ENCODE measurements at places on chromosomes 5 and 9.

GRCh38 chr5:141343242-141343952, at the start of gene PCDHGA3:
Gene PCDHGA3, plus strand, starts transcription at chr5:141343829. Its CDS starts 205 bp downstream, at chr5:141344034.
- no peak for DNase-seq

- no peak for DNase-seq
Measured at GRCh38 chr5:14321936-14322335, 178.8 kb downstream of the TRIO start.

GRCh38 chr5:73901455-73901854, 275.5 kb downstream of the ARHGEF28 start:
- no peak for DNase-seq

- no peak for DNase-seq
Measured at GRCh38 chr9:81565144-81565543, 124.2 kb downstream of the TLE1 start.

DNA sequence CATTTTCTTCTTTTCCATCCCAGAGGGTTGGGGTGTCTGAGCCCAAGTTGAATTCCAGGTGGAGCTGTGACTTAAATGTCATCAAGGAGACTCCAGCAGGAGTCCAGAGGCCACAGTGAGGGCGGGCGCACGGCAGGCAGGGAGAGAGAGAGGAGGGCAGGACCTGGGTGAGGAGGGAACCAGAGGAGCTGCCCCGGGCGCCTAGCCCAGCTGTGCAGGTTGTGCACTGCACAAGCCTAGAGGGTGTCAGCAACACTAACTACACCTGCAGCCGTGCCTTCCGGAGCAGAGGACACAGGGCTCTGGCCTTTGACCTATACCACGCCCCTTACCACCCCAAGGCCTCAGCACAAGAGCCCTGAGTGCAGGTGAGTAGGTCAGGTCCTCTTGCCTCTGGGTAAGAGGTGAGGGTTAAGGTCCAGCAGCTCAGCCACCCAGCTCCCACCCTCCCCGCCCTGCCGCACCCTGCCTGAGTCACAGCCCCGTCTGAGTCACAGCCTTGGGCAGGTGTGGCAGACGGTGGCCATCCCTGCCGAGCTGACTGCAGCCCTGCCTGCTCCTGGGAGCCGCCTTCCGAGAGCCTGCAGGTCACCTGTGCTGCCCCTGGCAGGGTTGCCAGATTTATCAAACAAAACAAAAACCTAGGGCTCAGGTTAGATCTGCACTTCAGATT, 6.4 kb upstream of the AGPAT2 start:
- no peak for DNase-seq

DNA sequence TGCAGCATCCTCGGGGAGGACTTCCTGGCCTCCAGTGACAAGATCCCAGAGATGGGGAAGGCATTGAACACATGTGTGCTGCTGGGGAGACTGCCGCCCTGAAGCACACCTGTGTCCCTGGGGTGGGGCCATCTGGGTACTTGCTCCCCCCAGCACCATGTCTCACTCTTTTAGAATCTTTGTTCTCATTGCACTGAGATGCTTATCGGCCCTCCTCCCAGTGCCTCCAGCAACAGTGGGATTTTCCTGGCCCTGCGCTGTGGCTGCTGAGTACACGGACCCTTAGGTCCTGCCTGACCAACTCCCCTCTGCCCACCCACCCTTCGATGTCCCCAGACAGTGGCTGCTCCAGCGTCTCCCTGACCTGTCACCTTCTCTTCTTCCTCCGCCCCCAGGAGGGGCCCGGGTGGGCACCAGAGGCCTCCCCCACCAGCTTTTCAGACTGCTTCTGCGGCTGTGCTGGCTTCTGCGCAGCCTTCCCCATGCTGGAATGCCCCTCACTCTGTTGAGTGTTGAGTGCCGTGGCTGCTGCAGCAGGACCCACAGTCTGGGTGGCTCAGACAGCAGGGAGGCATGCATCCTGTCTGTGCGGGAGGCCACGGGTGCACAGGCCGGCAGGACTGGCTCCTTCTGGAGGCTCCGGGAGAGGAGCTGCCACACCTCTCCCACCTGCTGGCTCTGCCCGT, 145.9 kb upstream of the IRX2 start:
- DNase-seq, result no peak

GRCh38 chr9:134273647-134274046, 52.6 kb upstream of the RXRA start:
- no peak for DNase-seq

GRCh38 chr5:144183254-144183889, 12.7 kb downstream of the KCTD16 start:
- peak; percentile 43 for DNase-seq

- no peak for DNase-seq
Measured at GRCh38 chr9:134349936-134350335, 23.7 kb downstream of the RXRA start.

DNA sequence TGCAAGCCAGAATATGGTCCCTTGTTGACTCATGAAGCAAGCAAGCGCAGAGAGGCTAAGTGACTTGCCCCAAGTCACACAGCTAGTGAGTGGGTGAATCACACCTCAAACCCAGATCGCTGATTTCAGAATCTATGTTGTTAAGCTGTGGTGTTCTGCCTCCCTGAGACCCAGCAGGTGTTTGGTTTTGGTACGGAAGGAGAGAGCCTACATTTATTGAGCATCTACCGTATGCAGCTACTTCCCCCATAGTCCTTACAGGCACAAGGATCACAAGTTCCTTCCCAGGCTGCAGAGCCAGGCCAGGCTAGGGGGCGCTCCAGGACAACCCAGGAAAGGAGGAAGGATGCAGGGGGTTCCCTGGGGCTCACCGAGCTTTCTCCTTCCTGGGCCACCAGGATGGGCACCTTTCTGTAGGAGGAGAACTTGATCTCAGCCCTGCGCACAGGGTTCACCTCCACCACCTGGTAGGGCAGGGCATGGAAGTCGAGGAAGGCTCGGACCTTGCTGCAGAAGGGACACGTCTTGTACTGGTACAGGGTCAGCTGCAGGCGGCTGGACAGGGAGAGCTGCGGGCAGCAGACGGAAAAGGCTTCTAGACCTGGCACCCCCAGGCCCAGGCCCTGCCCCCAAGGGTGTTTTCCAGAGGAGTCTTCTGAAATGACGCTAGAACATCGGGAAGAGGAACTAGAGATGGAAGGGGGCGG, 2.5 kb downstream of the PTGES2 start:
- DNase-seq, result peak; percentile 71

DNA sequence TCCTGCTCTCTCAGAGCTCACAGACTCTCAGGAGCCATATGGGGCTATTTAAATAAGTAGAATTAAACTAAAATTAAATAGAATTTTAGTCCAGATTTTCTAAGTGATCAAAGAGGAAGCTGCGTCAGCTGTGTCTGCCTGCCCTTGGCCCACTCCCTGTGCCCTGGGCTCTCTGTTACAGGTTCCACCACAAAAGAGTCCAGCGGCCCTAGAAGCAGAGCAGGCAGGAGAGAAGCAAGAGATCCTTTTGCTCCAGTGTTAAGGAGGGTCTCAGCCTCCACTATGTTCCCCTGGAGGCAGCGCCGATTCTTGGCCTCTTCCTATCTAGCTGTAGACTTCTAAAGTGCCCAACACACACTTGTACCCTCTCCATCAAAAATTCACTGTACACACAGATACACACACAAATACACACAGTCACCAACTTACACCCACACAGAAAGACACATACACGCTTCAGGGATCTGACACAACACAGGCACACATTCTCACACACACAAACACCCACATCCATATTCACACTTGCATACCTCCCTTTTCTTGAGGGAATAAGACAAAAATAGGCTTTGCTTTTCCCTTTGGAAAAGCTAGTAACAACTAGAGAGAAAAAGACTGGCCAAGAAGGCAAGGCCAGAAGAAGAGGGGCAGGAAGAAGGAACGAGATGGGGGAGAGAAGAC, 5.5 kb upstream of the TNIP1 start:
- DNase-seq, result no peak

DNA sequence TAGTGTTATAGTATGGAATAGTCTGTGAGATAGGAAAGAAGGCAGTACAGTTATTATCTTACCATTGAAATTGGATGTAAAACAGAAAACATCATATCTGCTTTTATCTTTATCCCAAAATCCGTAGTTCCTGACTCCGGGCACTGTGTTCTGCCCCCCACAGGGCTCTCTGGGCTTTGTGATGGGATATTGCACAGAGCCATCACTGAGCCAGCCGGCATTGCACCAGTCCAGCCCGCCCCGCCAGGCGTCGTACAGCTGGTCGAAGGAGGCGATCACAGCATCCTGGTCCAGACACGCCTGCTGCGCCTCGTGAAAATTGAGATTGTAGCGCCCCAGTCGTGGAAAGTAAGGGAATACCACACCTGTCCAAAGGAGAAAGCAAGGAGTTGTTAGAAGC, 76.4 kb downstream of the HAPLN1 start:
- no peak for DNase-seq

DNA sequence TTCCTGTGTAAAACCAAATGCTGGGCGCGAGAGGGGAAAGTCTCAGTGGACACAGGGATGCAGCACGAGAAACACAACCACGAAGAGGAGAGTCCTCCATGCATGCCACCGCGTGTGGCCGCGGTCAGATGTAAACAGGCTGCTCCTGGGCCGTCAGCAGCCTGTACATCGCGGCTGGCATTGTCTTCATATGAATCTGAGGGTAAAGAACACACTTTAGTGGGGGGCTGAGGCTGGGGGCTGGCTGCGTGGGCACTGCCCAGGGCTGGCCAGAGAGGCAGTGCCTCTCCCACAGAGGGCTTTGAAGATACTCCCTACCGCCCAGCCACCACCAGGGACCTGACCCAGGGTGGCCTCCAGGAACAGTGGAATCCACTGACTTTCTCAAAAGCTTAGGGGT, 106.2 kb downstream of the ENTREP1 start:
- DNase-seq, result no peak

- DNase-seq, result no peak
Measured at GRCh38 chr5:78929833-78930232, 55.3 kb downstream of the ARSB start.

DNA sequence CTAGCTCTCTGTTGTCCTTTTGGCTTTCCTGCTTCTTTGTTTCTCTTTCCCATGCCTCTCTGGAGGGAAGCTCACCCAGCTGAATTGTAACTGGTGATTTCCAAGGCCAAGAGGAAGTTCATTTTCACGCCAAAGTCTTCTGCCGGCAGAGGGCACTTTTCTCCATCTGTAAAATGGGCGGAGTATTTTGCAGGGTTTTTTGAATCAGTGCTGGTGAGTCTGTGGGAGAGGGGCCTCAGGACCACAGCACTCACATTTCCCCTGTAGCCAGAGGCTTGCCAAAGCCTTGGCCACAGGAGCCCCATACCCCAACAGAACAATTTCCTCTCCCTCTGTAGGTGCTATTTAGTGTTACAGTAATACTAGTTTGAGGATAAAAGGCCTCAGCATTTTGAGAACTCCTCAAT, 42.3 kb upstream of the MATR3 start:
- DNase-seq, result peak; percentile 70

DNA sequence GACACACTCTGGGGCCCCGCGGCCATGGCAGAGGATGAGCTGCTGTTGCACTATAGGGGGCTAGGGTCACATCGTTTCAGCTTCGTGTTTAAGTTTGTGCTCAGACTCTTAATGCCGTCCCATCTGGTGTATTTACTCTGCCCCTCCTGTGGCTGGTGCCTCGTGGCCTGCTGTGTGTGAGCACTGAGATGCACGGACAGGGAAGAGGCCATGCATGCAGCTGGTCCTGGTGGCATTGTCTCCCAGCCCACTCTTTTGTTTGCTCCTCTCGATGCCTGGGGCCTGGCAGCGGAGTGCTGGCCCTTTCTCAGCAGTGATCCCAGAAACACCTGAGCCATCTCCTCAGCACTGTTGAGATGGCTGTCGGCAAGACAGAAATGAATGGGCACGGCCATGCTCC, 30.0 kb upstream of the PHF2 start:
- DNase-seq, result no peak

- no peak for DNase-seq
Measured at GRCh38 chr9:126721564-126721981, 83.3 kb upstream of the ZBTB43 start.

DNA sequence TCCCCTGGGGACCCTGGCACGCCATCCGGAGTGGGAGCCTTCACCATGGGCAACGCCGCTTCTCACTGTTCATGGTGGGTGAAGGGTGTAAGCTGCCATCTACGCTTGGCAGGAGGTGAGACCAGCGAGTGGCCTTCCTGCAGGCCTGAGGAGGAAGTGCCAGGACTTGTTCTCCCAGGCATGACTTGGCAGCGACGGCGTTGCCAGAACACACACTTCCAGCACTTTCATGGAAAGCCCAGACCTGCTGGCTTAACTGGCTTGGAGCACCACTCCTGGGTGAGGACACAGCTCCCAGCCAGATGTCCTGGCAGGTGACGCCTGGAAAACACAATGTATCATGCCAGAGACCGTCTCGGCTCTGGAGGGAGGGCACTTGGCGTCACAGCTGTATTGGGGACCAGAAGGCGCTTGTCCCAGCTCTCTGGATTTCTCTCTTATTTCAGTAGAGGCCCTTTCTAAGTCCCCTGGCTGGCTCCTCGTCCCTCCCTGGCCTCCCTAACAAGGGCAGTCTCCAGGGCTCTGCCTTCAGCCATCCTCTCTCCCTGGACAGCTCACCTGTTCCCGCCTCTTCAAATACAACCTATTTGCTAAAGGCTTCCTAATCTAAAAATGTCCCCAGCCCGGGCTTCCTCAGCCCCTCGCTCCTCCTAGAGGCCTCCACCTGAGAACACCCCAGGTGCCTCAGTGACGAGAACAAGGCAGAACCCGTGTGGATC, 188.3 kb downstream of the OLFM1 start:
- DNase-seq, result no peak

DNA sequence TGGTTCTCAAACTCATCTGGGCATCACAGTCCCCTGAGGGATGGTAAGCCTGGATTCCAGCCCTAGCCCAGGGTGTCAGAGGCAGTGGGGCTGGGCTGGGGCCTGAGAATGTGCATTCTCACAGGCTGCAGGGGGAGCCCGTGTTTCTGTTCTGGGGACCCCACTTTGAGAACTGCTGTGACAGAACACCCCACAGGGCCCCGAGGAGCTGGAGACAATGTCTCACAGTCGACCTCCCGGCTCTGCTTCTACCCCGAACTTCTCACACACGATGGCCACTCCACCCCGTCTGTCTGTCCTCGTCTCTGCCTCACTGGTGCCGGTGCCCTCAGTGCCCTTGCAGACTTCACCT, 130.0 kb downstream of the CACNA1B start:
- DNase-seq, result no peak

DNA sequence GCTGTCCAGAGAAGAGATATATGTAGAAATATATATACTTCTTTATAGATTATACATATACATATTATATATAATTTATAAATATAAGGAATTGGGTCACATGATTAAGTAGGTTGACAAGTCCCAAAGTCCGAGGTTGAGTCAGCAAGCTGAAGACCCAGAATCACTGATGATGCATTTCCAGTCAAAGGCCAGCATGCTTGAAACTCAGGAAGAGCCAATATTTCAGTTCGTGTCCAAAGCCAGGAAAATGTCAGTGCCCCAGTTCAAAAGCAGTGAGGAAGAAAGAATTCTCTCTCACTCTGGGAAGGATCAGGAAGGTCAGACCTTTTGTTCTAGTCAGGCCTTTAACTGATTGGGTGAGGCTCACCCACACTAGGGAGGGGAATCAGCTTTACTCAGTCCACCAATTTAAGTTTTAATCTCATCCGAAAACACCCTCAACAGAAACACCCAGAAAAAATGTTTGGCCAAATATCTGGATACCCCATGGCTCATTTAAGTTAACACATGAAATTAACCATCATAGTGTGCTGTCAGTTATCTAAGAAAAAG, 42.0 kb upstream of the LVRN start:
- DNase-seq, result no peak
